Inflammatory macrophage treated with lipopolysaccharide for 1 hour (primary cell): ENCODE measurements at places on chromosomes 12 and 14.

GRCh38 chr12:121214855-121215745 is 5.2 kb downstream of the P2RX4 start:
- peak; percentile 96 for DNase-seq

DNA sequence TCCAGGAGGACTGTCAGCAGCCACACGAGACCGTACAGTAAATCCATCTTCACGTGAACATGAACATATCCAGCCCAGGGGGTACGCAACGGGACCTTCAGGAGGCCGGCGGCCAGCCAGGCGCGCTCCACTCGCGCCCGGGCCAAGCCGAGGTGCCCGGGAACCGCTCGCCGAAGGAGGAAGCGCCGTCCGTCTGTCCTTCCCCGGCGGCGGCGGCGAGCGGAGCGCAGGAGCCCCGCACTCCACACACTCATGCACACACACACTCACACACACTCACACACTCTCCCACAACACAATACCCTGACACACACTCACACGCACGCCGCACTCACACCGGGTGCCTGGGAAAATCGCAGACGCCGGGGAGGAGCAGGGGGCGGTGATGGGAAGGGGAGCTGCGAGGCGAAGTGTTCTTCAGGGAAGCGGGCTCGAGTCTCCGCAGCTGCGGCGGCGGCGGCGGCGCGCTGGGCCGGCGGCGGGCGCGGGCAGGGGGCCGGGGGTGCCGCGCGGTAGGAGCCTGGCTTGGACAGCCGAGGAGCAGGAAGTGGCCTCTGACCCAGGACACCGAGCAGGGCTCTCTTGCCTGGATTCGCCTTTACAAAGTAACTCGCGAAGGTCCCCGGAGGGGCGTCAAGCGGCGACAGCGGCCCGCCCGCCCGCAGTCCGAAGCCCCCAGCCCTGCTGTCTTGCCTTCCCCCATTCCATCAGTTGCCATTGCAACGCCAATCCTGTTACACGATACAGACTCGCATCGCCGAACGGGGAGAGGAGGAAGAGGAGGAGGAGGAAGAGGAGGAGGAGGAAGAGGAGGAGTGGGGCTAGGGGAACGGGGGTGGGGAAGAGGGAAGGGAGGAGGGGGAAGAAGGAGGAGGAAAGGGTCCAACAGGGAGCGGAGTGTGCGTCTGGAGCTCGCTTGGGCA is 601 bp downstream of the MDGA2 start:
- no peak for DNase-seq

DNA sequence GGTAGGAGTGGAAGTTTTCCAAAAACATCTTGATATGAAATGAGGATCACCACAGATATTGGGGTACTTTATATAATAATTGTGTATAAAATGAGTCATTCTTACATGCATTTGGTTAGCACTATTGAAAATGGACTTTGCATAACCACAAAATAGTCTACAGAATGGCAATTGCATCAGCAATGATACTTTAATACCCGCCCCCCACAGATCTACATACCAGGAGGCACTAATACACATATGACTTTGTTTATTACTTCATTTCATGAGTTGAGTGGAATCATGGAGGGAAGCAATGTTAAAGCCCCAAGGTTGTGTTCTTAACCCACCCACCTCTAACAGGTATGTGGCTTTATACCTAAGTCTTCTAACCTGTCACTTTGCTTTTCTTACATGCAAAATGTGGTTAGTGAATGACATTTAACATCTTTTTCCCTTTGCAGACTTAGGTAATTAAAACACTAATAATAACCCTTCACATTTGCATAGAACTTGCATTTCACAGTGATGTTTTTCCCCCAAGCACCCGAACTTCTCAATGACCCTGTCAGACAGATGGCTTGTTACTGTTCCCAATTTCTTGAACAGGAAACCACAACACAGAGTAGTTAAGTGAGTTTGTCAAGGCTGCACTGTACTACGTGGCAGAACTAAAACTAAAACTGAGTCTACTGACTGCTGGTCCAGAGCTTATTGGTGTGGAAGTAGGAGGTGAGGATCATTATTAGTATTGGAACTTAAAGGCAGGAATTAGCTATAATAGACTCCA is 101.9 kb downstream of the NPAS3 start:
- DNase-seq, result no peak

GRCh38 chr12:62758216-62758615 is 176.7 kb downstream of the PPM1H start:
- DNase-seq, result no peak

DNA sequence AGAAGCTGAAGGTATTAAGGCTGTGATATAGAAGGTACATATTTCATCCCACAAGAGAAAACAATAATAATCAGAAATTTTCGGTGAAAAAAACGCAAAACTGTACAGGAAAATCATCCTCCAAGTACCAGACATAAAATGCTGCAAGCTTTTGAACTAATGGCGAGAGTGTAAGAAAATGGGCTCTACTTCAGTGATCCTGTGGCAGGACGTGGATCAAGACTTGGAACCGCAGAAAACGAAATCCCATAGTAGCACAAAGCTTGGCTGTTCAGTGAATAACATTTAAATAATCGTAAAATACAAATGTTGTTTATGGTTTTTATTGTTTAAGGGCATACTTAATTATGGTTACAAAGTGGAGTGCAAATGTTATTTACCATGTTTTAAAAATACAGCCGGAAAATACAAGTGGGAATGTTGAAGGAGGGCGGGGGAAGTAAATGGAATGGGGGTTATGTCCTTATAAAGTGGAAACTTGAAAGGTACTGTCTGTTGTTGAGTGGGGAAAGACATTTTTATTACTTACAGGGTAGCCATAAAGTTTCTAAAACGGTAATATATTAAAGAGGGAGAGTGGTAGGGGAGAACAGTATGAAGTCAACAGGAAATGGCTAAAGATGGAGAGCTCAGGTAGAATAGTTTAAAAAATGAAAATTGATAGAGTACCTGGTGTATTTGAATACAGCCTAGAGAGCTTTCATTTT is 1.1 kb downstream of the SMIM10L1 start:
- no peak for DNase-seq

DNA sequence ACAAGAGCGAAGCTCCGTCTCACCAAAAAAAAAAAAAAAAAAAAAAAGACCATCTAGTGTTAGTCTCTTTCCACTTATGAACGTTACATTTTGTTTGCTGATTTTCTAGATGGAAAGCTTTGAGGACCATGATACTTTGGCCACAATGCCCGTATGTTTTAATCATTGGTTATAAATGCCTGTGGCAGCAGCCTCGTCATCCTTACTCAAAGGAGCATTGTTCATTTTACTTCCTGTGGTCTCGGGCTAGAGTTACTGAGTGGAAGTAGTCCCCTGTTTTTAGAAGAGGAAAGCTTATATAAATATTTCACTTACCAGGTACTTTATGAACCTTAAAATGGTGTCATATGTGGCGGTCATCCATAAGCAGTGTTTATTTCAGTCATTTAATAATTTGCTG is 359.9 kb downstream of the AEBP2 start:
- no peak for DNase-seq

DNA sequence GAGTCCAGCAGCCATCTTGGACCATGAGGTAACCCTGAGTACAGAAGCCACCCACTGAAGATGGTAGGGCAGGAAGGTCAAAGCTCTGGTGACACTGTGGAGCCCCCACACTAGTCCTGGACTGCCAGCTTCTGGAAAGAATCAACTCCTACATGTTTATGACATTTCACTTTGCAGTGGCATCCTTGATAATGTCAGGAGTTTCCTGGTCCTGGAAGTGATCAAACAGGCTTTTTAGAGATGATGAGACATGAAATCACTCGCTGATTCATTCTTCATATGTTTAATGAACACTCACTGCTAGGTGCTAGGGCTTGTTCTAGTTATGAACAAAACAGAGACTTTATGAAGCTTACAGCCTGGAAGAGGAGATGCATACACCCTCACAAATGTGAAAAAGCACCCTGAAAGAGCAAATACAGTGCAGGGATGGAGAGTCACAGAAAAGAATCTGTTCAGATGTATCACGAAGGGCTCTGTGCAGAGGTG is 15.8 kb upstream of the HNF1A start:
- peak; percentile 25 for DNase-seq

- no peak for DNase-seq
Observed at GRCh38 chr12:132702640-132703039, 8.0 kb upstream of the PGAM5 start.

- DNase-seq, result no peak
Observed at GRCh38 chr12:8675591-8676036, 13.0 kb upstream of the MFAP5 start.

DNA sequence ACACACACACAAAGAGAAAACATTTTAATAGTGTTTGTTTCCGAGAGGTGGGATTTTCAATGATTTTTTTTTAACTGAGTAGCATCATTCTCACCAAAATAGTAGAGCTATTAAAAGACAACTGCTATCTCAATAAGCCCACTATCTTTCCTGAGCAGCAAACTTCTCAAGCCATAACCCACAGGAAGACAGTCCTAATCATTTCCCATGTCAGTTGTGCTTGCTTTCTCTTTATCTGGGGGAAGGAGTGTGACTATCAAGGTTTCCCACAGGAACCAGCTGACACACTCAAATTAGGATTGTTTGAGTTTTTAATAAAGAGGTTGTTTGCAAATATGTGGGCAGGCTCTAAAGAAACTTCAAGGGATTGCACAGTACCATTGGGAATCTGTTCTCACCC is 4.9 kb upstream of the MAX start:
- no peak for DNase-seq

GRCh38 chr12:58452546-58452945 is 467.8 kb downstream of the LRIG3 start:
- no peak for DNase-seq

GRCh38 chr14:103223818-103224352 is 100.6 kb downstream of the TNFAIP2 start:
- DNase-seq, result no peak

- DNase-seq, result no peak
Observed at GRCh38 chr12:56872366-56872765, 61.8 kb downstream of the SDR9C7 start.

- DNase-seq, result peak; percentile 42
Observed at GRCh38 chr12:54352891-54353874, 11.1 kb downstream of the GPR84 start.

GRCh38 chr14:95258754-95259593 is 60.7 kb downstream of the CLMN start:
- peak; percentile 83 for DNase-seq

- DNase-seq, result peak; percentile 25
Observed at GRCh38 chr14:52043690-52044089, 25.2 kb downstream of the NID2 start.

DNA sequence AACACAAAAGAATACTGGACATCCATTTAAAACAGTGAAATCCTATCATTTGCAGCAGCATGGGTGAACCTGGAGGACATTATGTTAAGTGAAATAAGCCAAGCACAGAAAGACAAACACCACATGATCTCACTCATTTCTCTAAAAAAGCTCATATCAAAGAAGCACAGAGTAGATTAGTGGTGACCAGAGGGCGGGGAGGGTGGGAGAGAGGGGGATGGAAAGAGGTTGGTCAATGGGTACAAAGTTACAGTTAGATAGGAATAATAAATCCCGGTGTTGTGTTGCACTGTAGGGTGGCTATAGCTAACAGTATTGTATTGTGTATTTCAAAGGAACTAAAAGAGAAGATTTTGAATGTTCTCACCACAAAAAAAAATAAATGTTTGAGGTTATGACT is 52.4 kb downstream of the DUSP6 start:
- DNase-seq, result no peak

DNA sequence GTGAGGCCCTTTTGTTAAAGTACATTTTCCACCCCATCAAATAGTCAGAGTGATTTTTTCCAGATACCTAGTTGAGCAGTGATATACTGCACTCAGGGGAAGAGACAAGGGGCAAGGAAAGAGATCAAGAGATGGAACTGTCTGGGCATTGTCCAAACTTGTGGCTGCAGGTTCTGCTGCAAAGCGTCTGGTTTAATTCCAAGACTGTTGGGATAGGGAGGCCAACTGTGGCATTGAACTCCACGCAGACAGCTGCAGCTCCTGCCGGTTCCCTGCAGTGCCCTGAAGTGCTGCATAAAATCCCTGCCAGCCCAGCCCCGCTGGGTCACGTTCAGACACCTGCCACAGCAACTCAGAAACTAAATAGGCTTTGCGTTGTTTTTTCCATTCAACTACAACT is 30.5 kb downstream of the RPH3A start:
- DNase-seq, result no peak

DNA sequence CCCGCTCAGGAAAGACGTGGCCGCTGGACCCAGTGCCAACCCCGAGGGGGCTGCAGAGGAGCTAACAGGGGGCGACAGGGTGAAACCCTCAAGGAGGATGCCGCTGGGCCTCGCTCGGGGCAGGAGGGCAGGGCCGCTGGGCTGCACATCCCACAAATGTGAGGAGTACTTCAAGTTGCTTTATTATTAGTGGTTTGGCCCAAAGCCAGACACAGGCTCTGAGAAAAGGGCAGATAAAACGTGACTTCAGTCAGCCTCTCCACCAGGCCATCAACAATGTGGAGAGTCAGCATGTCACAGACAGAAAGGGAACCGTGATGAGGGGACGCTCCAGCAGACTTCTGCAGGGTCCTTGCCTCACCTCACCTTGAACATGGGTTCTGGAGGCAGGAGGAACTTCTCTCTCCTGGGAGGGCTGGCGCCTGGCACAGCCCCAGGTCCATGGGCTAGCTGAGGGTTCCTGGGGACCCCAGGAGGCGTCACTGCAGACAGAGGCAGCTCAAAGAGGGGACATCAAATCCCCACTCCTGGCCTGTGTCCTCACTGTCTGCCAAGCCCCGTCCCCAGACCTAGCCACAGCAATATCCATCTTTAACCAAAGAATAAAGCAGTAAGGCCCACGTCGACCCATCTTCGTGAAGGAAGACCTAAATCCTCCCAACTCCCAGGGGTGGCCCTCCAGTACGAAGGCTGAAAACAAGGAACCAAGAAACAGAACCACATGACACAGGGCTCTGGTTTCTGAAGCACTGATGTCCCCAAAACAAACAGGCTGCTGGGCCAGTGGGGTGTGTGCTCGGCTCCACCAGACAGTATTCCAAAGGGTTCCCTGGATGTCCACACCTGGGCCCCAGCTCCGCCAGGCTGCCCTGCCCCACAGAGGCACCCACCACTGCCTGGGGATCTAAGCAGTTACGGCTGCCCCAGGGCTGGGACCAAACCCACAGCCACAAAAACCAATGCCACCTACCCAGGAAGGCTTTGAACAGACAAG is 35.1 kb downstream of the CCDC85C start:
- no peak for DNase-seq

DNA sequence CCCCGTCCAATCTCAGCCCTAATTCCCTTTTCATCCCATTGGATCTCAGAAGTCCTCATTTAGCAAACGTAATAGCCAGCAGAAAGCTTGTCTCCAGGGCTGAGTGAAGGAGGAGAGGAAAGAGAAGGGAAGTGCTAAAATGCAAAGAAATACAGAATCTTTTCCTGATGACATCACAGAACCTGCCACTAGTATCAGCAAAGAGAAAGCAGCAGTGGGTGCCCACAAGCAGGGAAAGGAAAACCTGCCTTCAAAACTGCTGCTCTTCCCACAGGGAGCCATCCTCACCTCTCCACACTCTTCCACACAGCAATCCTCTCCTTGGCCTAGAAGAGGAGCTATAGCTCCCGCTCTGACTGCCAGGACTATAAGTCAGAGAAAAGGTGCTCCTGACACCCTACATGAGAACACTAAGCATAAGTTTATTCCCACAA is 11.3 kb downstream of the MED13L start:
- DNase-seq, result no peak

- DNase-seq, result no peak
Observed at GRCh38 chr12:1978078-1978862, 26.0 kb downstream of the DCP1B start.

GRCh38 chr12:80636832-80637231 is 70.6 kb upstream of the MYF6 start:
- DNase-seq, result no peak

GRCh38 chr12:19058235-19059021 is 71.1 kb upstream of the PLEKHA5 start:
- no peak for DNase-seq

GRCh38 chr14:65770681-65771080 is 358.2 kb downstream of the FUT8 start:
- DNase-seq, result no peak
